SW480 (cell line): ENCODE measurements at places on chromosomes 2 and 18.

- DNase-seq = no peak
Measured at GRCh38 chr18:2240311-2240705, 331.0 kb downstream of the METTL4 start.

- DNase-seq = peak; percentile 87
Measured at GRCh38 chr2:88059979-88060906, 4.7 kb upstream of the KRCC1 start.

GRCh38 chr2:138699421-138699820 lies 80.8 kb downstream of the NXPH2 start:
- DNase-seq = no peak

- DNase-seq = no peak
Measured at GRCh38 chr18:62741584-62741983, 26.2 kb downstream of the PHLPP1 start.

GRCh38 chr2:84958135-84959059 lies 12.6 kb upstream of the KCMF1 start:
- peak; percentile 98 for DNase-seq

- DNase-seq = no peak
Measured at GRCh38 chr2:140247451-140248195, 1467.4 kb upstream of the NXPH2 start.

DNA sequence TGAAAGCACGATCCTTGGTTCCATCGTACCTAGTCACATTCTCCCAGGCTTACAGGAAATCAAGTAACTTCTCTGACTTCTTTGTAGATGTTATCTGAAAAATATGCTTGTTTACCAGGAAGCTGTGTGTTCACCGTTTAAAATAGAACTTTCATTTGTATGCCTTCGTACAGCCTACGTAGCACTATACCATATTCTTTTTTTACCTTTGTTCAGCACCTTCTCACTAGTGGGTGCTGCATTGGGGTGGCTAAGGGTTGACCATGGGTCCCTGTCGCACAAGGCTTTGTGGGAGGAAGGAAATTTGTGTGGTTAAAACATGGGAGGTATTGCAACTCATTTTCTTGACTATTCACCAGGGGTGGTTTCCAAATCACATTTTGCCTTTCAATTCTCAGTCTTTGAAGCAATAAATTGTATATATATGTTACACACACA lies 16.6 kb downstream of the MALT1 start:
- DNase-seq = no peak

- no peak for DNase-seq
Measured at GRCh38 chr2:98240786-98241398, 105.4 kb upstream of the CNGA3 start.

- DNase-seq = no peak
Measured at GRCh38 chr2:231708773-231709635, 679 bp downstream of the PTMA start.

- no peak for DNase-seq
Measured at GRCh38 chr2:226489775-226490541, 309.7 kb downstream of the IRS1 start.

DNA sequence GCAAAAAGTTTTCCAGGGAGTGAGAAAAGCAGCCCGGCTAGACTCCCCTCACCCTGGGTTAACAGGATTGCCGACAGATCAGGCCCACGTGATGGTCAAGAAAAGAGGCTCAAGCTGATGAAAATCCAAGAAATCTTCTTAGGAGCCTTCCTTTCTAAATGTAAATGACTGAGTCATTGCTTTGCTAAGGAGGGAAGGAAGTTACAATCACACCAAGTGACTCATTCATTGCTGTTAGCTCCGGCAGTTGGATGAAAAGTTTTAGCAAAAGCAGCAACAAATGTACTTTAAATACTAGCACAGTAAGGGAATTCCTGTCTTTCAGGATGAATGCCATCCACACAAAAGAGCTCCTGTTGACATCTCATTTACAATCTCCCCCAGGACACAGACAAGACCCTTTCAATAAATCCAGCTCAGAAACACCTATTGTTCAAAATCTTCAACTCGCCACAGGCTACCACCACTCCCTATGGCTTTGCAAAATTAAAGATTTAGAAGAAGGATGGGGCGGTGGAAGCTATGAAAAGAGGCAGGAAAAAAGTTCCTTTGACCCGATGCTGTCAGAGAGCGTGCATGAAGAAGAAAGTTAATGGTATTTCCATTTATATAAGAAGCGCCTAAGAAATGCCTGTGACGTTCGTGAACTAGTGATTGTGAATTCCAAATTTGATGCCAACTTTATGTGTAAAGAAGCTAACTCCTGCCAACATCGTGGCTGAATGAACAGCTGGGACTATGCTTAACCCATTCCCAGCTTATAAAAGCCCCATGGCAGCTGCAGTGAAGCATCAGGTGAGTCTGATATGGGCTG lies 153.7 kb downstream of the TGIF1 start:
- peak; percentile 98 for DNase-seq

DNA sequence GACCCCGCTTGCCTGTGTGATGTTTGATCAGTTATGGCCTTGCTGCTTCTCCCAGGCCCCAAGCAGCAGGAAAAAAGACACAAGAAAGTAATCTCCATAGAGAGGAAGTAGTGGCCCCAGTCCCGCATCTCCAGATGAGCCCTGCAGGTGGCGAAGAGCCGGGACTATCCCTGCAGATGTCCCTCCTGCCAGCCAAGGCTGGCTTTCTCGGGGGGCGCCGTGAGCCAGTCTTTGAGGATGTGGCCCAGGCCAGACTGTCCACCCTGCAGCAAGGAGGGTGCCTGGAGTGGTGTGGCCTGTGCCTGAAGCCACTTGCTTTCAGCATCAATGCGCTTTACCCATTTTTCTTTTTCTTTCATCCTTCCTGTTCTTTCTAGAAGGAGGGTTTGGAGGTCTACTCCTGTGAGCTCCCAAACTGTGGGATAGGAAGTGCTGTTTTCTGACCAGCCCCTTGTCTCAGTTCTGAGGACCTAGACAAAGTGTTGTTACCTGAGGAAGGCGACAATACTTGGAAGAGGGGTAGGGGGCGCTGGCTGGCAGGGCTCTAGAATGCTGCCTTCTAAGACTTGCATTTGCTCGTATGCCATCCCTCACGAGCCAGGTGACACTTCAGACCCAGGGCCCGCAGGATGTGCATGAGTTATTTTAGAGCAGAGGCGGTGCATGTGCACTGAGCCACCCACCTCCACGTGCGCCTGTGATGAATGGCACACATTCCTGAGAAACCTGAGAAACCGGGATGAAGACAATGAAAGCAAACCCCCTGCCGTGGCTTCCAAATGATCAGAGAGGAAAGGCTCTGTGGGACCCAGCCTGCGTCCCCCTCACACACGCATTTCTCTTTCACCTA lies 255.8 kb downstream of the FBXO15 start:
- DNase-seq = no peak

GRCh38 chr2:75488157-75488556 lies 72.6 kb downstream of the EVA1A start:
- DNase-seq = no peak

DNA sequence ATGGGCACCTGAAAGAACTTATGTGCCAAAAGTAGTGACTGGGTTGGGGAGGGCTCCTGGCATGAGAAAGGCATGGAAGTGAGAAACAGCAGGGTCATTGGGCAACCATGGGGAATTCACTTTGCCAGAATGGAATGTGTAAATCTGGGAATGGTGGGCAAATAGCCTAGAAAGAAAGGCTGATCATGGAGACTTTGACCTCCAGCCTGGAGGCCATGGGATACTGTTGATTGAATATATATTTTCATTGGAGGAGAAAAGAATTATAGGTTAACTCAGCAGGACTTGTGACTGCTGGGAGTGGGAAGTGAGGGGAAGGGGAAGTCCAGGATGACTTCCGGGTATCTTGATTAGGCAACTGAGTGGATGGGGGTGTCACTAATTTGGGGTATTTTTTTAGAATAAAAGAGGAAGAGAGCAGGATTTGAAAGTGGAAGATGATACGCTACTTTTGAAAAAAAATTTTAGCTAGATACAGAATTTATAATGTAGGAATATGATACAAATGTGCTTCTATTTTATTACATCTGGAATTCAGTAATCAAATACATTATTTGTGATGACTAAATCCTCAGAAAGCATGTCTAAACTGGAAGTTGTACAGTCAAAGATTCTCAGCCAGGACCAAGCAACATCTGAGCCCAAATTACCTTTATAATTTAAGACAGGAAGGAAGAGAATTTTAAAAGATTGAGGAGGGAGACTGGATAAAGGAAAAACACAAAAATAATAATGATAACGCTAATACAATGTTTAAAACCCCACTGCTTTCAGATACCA lies 116.2 kb downstream of the GATA6 start:
- no peak for DNase-seq

DNA sequence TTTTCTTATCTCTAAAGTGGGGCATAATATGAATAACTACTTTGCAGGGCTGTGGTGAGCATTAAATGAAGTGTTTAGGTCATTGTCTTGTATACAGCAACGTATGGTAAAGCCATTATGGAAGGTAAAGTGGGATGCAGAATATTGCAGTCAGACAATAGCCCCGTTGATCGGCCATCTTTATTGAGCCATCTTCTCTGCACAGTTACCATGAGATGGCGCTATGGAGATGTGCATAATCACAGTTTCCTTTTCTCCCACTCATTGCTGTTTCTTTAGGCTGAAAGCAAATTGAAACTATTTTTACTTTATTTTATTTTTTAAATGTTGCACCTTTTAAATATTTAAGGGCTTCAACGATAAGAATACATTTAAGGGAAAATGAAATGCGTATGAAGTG lies 108.9 kb downstream of the THSD7B start:
- peak; percentile 33 for DNase-seq

DNA sequence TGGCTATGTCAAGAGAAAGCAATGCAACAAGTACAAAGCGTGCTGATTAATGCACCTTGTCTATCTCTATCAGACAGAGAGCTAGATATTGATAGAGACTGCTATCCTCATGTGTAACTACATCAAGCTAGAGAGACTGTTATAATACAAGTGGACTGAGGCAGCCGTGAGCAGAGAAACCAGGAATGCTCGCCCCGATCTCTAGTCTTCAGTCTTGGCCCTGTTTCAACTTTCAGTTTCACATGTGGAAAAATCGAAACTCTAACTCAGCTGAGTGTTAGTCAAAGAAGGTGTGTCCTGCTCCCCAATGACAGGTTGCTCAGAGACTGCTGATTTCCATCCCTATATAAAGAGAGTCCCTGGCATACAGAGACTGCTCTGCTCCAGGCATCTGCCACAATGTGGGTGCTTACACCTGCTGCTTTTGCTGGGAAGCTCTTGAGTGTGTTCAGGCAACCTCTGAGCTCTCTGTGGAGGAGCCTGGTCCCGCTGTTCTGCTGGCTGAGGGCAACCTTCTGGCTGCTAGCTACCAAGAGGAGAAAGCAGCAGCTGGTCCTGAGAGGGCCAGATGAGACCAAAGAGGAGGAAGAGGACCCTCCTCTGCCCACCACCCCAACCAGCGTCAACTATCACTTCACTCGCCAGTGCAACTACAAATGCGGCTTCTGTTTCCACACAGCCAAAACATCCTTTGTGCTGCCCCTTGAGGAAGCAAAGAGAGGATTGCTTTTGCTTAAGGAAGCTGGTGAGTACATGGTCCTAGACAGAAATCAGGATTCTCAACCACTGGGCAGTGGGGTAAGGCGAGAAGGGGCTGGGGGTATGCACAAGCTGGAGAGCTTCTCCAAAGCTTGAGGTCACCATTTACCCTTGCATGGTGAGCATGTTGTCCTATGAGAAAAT lies at the start of gene RSAD2:
Gene RSAD2 (plus strand): TSS at position 376 of the 903 bp plus-strand sequence. CDS start 24 bp downstream, at position 400.
- peak; percentile 49 for DNase-seq

DNA sequence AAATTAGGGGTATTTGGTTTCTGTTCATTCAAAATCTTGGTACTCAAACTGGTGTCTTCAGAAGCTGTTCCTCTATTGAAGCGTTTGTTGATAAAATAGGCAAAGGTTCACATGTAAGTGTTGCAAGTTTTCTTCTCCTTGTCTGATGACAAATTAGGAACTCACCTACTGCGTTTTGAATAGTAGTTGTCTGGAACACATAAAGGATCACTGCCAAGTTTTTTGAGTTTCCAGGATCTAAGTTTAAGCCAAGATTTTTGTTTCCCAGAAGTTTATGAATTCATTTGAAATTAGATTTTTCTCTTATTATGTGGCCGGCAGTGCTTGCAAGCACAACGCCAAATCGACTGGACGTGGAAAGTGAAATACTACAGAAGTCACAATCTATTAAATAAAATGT lies 85.4 kb downstream of the ARHGEF33 start:
- no peak for DNase-seq

GRCh38 chr2:67938053-67938452 lies 124.8 kb downstream of the C1D start:
- DNase-seq = no peak

GRCh38 chr2:143934626-143935481 lies 585.1 kb downstream of the ZEB2 start:
- no peak for DNase-seq

DNA sequence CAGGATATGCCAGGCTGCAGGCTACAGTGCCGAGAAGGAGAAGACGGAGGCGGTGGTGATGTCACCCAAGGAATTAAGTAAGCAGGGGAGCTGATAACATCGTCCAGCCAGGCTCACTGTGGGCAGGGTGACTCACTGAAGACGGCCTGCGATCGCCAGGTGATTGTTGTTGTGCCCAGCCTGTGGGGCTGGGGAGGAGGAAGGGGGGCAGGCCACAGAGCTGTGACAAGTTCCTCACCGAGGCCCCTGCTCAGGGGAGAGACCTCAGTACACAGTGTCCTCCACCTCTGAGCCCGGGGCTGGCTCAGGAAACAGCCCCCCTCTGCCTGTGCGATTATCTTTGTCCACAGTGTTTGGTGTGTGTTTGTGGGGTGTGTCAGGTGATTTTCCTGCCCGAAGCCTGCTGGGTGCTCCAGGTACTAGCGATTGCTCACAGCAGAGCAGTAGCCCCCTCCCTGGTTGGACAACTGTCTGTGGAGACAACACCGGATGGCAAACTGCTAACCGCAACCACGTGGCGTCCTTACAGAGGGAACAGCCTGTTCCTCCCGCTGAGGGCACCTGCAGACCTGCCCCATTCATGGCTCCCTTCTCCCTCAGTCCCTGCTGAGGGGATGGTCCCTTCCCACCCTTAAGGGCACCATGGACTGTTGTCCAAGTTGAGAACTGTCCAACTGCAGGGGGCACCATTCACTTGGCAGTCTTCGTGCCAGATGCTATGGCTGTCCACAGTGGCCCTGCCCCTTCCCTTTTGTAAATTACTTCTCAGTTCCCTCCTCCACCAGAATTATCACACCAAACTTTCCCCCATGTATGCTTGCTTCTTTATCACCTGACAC lies 95.1 kb downstream of the ZFP36L2 start:
- peak; percentile 98 for DNase-seq

DNA sequence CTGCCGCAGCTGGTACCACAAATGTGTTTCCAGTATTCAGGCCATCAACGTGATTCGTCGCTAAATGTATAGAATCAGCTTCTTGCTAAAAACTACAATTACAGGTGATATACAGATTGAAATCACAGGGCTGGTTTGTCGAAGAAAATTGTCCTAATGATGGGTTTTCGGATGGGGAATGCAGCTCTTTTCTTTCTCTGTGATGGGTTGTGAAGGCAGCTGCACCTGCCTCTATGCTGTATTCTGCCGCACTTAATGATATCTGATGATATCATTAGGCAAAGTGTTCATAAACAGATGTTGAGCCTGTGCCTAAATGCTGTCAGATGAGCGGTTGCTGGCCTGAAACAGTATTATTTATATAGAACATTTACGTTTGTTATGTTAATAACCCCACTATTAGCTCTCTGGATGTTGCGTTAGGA lies 218.1 kb downstream of the ARHGAP15 start:
- no peak for DNase-seq

GRCh38 chr2:112096098-112096497 lies 41.0 kb downstream of the TMEM87B start:
- DNase-seq = no peak
